Hindlimb muscle (tissue), 1 donor: ENCODE measurements at places on chromosomes 4 and X.

GRCh38 chrX:13790206-13791131 is 26.4 kb downstream of the GPM6B start:
- DNase-seq: no peak

- DNase-seq: no peak
Measured at GRCh38 chr4:182716192-182716591, 201.0 kb downstream of the DCTD start.

GRCh38 chrX:123236859-123237258 is 52.8 kb downstream of the GRIA3 start:
- no peak for DNase-seq

GRCh38 chr4:116180157-116180601 is 905.2 kb downstream of the TRAM1L1 start:
- DNase-seq: peak; percentile 8

DNA sequence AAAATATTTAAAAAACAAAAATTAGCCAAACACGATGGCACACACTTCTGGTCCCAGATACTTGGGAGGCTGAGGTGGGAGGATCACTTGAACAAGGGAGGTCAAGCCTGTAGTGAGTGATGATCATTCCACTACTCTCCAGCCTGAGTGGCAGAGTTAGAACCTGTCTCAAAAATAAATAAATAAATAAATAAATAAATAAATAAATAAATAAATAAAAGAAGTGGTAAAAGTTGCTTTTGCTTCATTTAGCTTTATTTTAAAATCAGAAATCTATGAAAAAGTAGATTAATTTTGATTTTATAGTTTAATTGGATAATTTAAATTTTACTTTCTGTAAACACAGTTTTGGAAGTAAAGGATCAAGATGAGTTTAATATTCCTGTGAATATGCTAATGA is 552.9 kb upstream of the PCDH10 start:
- DNase-seq: no peak

- DNase-seq: no peak
Measured at GRCh38 chr4:24922416-24922815, 9.6 kb upstream of the CCDC149 start.

DNA sequence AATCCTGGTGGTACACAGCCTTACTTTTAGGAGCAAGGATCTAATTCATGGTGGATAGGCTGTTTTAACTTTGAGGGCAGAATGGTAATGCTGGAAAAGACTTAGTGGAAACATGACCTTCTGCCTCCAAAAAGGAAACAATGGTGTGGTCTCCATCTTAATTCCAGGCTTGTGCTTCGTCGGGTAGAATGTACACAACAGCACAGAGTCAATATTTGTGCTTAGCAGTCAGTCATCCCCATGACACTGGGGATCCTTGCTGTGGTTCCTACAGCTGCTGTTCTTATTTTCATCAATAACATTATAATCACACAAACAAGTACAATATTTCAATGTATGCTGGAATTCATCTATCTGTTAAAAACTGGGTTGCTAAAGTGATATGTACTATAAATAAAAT is 104.4 kb downstream of the HHIP start:
- no peak for DNase-seq

GRCh38 chr4:61202638-61203435 is 2.7 kb downstream of the ADGRL3 start:
- DNase-seq: peak; percentile 39

DNA sequence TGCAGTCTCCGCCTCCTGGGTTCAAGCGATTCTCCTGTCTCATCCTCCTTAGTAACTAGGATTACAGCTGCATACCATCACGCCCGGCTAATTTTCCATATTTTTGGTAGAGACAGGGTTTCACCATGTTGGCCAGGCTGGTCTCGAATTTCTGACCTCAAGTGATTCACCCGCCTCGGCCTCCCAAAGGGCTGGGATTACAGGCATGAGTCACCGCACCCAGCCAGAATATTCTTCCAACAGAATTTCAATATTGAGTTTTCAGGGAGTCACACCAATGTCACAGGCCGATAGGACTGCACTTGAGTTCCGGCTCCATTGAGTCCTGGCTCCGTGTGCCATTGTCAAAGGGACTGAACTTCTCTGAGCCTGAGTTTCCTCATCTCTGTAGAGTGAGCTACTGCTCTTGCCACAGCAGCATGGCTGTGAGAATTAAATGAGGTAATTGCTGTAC is 82.9 kb downstream of the CLCN4 start:
- no peak for DNase-seq

DNA sequence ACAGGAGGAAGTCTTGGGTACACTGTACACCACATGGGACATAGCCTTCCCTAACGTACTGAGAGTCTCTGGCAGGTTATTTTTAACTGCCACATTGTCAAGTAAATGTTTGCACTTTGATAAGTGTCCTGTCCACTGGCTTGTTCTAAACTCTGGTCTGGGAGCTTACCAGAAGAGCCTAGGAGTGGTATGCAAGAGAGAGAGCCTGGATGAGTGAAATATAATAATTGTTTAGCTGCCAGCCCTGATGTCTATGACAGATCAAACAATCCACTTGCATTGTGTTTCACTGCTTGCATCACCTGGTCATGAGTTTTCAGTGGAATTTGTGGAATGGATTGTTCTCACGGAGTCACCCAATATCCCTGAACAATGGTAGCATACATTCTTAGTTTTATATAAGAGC is 91.6 kb downstream of the SHROOM3 start:
- no peak for DNase-seq

GRCh38 chrX:38305971-38306370 is 21.3 kb downstream of the RPGR start:
- no peak for DNase-seq

- peak; percentile 78 for DNase-seq
Measured at GRCh38 chrX:72308566-72309296, 3.0 kb upstream of the CITED1 start.

- no peak for DNase-seq
Measured at GRCh38 chrX:149647505-149647904, 15.9 kb upstream of the TMEM185A start.

DNA sequence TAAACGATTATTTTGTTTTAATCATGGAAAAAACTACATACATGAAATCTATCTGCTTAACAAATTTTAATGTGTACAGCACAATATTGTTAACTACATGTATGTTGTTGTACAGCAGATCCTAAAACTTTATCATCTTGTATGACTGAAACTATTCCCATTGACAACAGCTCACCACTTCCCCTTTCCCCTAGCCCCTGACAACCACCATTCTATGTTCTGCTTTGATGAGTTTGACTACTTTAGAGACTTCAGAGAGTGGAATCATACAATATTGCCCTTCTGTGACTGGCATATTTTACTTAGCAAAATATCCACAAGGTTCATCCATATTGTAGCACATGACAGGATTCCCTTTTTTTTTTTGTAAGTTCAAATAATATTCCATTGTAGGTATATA is 185.9 kb downstream of the CFAP299 start:
- DNase-seq: no peak
